ENCODE measurements at places on chromosomes 5 and 9. TPM values are rescaled to one million over a fixed set of nuclear protein-coding genes. Genes with fewer than 3 reads are reported as not detected.

TEX48 gene
- not detected for total RNA-seq

OCLN gene
- total RNA-seq = 127 TPM

CER1 gene
- not detected for total RNA-seq

RIOK2 gene
- 22.8 TPM for total RNA-seq

TGFBI gene
- total RNA-seq = 21.0 TPM

AMBP gene
- total RNA-seq = 0.39 TPM

GRXCR2 gene
- total RNA-seq = not detected

IFNA21 gene
- not detected for total RNA-seq

EDIL3 gene
- total RNA-seq = 48.7 TPM

NTRK2 gene
- 2.5 TPM for total RNA-seq

FAM169A gene
- total RNA-seq = 5.9 TPM

ZNF354C gene
- 1.1 TPM for total RNA-seq

SLC34A3 gene
- not detected for total RNA-seq

TPM2 gene
- 277 TPM for total RNA-seq

CMYA5 gene
- 0.70 TPM for total RNA-seq

GLDC gene
- 2.2 TPM for total RNA-seq

FOXD4L3 gene
- total RNA-seq = not detected

DRD1 gene
- 0.09 TPM for total RNA-seq

COL15A1 gene
- total RNA-seq = 2.4 TPM

PCDHGA5 gene
- total RNA-seq = 1.5 TPM

POU5F2 gene
- total RNA-seq = 1.1 TPM

TXNDC8 gene
- not detected for total RNA-seq

SHISAL2B gene
- not detected for total RNA-seq

FAT2 gene
- total RNA-seq = not detected

RASEF gene
- 54.6 TPM for total RNA-seq

FOXD4L4 gene
- total RNA-seq = 0.17 TPM
